T-helper 17 cell (primary cell): ENCODE measurements at places on chromosomes 1 and 21.

DNA sequence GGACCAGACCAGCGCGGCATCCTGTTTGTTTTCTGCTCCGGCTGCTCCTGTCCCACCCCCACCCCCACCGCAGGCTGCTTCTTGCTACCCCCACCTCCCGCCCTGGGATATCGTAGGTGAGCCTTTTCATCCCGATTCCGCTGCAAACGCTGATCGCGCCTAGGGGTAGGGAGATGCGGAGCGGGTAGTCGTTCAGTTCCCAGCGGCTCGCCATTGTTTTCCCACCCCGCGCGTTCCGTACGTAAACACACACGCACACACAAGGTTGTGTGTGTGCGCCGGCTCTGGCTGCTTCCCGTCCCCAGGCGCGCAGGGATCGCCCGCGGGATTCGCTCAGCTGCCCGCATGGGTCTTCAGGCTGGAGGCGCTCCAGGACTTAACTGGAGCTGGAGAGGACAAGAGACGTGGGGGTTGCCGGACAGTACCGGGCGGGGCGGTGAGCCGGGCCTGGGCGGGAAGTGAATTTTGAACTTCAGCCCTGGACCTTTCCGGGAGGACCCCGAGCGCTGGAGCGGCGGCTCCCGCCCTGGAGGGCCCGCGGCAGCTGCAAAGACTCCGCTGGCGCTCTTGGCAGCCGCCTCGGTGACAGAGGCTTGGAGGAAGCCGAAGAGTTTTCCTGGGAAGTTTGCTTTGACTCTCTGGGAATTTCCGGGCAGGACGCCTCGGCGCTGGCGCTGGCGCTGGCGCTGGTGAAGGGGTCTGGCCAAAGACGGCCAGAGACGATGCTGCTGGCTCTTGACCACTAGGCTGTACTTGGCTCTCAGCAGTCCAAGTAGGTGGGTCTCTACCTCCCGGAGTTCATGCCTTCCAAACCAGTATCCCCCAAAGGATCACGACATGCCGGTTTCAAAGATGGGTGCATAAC is 1.6 kb downstream of the SOX13 start:
- no peak for DNase-seq

GRCh38 chr21:32312976-32313375 is 14.3 kb downstream of the MRAP start:
- no peak for DNase-seq

DNA sequence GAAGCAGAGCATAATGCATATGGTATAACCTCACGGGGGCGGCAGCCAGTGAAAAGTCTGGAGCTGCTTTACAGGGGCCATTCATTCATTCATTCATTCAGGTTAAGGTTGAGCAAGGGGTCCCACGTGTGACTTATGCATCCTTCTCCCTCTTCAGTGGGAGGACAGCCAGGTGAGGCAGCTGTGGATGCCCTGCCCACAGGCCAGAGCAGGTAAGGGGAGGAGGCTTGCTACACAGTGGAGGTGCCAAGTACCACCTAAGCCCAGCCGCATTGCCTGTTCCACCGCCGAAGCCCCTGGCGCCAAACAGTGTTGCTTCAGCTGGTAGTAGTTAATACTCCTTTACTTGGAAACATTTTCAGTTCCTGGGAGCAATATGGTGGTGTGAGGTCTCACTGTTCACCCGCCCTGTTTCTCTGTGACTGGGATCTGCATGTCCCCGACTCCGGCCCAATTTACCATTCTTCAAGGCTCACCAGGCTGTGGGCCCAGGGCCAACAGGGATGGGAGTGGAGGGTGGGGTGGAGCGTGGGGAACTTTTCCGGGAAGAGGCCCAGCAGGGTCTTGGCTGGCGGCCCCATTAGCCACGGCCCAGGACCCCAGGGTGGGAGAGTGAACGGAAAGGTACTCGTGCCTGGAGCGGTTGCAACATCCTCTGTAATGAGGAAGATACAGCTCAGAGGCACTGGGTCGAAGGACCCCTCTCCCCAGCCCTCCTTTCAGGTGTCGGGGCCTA is 722 bp upstream of the PODN start:
- DNase-seq = no peak

- no peak for DNase-seq
Observed at GRCh38 chr1:84936116-84936810, 43.3 kb upstream of the LPAR3 start.

GRCh38 chr1:66352792-66353191 is 181.2 kb upstream of the SGIP1 start:
- no peak for DNase-seq

DNA sequence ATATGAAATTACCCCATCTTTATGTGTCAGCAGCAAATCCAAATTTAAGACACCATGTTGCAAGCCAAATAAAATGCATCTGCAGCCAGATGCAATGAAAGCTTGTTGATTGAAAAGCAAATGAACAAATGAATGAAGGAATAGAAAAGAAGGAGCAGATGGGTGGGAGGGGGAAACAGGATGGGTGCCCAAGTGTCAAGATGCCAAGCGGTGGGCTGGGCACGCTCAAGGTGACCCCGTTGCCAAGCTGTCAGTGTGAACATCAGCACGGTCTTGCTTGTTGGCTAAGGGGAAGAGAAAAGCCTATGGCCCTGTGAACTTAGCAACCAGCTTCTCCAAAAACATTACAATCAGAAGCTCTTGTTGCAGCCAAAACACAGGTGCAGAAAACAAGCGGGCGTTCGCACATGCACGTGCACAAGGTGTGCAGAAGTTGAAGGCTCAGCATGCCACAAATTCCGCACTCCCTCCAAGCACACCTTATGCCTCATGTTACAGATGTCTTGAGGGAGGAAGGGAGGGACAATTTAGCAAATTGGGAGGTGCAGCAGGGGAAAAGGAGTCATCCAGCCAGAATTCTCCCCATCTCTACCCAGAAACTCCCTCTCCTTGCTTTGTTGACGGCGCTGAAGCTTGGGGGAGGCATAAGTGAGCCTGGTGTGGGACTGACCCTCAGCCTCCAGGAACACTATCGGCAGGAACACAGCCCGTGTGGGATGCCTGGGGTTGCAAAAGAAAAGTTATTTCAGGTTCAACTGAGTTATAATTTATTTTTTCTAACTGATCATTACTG is 62.4 kb downstream of the HIVEP3 start:
- no peak for DNase-seq

DNA sequence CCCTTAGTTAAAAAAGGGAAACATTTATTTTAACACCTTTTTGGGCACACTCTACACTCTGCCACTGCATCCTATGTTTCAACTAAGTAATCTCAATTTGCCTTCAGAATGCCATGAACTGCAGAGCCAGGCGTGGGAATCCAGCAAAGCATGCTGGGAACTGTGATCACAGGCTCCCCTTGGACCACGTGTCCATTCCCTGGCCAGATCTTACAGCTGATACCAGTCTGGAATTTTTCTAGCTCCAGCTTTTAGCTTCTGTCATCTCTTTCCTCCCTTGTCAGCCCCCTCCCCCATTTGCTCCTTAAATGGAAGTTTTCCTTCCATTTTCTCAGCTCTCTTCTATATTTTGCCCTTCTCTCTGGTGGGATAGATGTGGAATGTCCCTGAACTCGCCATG is 29.4 kb downstream of the RCSD1 start:
- DNase-seq = no peak

DNA sequence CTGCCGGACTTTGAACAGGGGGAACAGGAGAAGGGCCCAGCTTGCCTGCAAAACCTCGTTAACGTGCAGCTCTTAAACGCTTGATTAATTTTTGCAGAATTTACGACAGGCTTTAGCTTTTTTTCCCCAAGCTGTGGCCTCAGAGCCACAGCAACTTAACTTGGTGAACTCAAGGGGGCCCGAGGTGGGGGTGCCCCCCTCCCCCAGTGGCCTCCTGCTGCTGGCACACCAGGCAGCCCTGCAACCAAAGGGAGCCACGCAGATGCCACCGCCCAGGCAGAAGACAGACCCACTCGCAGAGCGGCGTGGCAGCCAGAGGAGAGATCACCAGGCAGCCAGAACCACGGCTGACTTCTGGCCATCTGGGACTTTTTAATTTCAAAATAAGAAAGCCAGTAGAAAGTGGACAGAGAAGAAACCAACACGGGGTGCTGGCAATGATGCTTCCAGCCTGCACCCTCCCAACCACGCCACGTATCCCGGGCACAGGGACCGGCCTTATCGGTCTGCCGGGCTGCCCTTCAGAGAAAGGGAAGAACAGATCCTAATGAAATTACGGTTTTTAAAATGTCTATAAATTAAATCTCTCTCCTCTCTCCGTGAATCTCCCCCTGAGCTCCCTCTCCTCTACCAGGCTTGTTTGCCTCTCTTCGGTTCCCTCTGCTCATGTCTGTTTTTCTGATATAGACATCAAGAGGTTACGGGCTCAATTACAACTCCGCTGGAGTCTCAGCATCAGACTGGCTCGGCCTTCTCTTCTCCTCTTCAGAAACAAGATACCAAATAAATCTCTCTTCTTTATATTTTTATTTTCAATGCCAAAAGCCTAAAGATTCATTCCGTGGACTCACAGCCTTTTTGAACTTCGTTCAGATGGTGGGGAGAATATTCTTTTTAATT is 6.4 kb downstream of the CASZ1 start:
- no peak for DNase-seq

- no peak for DNase-seq
Observed at GRCh38 chr1:10835822-10836421, 39.5 kb upstream of the CASZ1 start.

- DNase-seq = no peak
Observed at GRCh38 chr21:31801551-31802219, 69.8 kb upstream of the SCAF4 start.

DNA sequence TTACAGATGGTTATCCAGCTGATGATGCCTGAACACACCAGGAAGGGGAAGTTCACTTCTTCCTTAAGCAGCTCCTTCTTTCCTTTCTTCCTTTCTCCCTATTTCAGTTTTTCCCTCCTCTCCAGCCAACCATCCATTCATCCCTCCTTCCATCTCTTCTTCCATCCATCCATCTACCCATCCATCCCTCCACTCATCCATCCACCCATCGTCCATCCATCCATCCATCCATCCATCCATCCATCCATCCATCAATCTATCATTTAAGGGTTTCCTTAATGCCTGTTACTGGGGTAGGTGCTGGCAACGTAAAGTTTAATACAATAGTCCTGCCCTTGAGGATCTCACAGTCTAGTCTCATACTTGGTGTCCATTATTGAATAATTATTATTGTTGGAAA is 36.8 kb downstream of the C1orf21 start:
- DNase-seq = no peak

DNA sequence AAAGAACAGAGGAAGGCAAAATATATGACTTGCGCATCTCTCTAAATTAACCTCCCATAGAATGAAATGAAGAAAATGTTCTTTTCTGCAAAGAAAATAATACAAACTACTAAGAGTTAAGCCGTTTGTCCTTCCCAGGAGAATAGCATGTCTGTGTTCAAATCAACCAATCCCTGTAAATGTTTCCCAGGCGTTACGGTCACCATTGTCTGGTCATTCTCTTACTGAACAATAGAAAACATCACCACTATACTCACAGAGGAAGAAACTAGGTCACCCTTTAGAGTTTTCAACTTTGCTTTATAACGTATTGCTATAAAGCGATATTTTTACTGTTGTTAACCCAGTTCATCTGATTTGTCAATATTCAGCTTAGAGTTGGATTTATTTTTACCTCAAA is 34.1 kb downstream of the COL11A1 start:
- DNase-seq = no peak

- no peak for DNase-seq
Observed at GRCh38 chr1:206089341-206089740, 27.8 kb downstream of the AVPR1B start.

DNA sequence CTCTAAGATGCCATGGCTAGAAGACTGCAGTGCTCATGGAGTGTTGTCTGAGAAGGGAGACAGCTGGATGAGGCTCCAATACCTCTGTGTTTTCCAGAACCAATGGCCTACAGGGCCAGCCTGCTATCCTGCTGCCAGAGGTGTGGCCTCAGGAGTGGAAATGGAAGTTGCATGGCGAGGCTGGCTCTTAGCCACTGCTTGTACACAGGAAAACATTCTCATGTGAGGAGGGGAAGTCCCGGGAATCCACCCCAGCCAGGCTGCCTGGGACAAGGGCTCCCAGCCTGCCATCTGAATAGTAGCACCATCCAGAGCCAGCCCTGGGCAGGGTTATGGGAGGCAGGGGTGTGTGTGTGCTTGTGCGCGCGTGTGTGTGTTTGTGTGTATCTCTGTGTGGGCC is 56.5 kb downstream of the SDC3 start:
- DNase-seq = no peak

- no peak for DNase-seq
Observed at GRCh38 chr21:32712043-32712442, 15.8 kb downstream of the SYNJ1 start.

- DNase-seq = no peak
Observed at GRCh38 chr1:41371630-41372599, 10.7 kb downstream of the FOXO6 start.

GRCh38 chr1:92583821-92584760 is 97.4 kb upstream of the GFI1 start:
- no peak for DNase-seq

DNA sequence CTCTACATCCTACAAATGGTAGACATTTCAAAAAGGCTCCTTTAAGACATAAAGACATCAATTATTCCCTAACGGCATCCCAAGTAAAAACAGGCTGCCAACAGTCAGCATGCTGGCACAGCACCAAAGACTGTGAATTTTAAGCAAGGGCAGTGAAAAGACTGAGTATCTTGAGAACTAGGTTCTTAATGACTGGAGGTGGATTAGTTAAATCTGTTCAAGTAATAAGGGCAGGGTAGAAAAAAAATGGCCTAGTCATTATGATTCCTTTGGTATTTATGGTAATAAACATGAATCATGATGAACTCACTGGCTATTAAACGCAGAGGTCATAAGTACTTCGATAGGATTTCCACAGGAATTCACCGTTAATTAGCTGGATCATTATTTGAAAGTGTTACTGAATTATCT is 75.2 kb downstream of the KIFAP3 start:
- DNase-seq = no peak

DNA sequence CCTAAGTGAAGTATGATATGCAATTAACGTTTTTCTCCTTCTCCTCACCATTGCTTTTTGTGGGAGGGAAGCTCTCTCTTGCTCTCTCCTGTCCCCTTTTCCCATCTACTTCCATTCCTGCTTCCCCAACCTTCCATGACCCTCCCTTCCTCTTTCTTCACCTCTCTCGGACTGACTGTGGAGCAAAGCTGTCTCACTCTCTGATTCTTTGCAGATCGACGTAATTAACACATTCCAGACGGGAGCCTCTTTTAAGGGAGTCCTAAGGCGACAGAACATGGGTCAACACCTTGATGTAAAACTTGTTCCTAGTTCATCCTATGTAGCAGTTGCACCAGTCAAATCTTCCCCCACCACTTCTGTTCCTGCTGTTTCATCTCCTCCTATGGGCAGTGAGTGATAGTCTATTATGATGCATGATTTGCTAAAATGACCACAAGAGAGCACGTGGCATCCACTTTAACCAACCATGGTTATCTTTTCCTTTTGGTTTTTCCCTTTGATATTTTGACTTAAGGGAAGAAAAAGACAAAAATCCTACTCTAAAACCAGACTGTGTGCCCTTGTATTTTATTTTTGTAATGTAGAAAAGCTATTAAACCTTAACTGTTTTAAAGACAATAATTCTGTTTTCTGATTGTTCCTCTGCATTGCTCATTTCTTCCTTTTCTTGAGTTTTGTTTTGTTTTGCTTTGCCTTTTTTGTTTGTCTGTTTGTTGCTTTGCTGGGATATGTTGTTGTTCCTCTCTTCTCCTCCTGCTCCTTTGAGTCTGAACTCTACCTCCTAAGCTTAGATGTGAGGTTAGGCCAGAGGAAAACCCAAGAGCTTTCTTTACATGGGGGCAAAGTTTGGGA is 31.7 kb upstream of the LAX1 start:
- DNase-seq = no peak

- DNase-seq = no peak
Observed at GRCh38 chr1:53276153-53276901, 38.0 kb upstream of the MAGOH start.

GRCh38 chr1:116169898-116170297 is 58.7 kb downstream of the MAB21L3 start:
- no peak for DNase-seq

- no peak for DNase-seq
Observed at GRCh38 chr1:5494518-5494917, 497.7 kb downstream of the NPHP4 start.
